ENCODE measurements at places on chromosomes 13 and 19.
A peak's percentile ranks its signal among the peaks of the same experiment; 100 is the strongest.

DNA sequence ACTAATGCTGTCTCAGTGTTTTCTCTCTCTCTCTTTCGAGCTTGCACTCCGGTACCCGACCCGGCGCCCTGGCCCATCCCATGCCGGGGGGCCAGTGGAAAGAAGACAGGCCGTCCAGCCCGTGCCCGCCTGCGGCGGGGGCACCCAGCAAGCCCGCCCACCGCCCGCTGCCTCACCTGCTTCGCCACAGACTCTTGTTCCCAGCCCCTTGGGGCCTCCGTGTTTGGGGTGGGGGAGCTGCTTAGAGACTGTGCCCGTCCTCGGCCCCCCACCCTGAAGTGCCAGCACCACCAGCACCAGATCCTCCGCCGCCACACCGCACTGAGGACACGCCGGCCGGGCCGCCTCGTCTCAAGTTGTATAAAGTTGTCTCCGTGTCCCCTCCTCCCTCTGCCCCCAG is 2.4 kb downstream of the LENG9 start:
- DNase-seq: no peak

DNA sequence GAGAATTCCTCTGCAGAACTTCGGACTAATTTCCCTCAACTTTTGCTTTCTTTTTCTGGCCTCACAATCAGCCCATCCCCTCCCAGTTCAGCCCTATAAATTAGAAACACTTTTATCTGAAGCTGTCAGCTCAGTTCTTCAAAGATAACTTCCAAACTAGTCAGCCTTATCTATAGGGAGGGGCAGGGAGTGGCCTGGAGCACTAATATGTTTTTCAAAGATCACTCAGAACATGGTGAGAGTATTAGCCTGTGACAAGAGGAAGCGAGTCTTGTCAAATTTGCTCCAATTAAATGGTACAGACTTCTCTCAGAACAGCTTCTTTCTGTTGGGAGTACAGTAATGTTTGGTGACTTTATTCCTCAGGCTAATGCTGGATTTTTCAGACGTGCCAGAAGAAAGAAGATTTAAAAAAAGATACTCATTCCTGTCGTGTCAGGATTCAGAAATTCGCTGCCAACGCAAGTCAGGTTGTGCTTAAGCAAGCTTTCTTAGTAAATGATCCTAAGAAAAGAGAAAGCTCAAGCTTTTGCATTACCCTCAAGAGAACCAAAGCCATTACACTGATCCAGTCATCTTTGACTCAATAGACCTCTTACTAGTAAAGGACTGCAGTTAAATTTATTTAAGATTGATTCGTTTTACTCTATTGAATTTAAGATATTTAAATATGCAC is 1033.6 kb downstream of the SLITRK5 start:
- DNase-seq: no peak

- no peak for DNase-seq
Observed at GRCh38 chr13:71524245-71524612, 342.8 kb downstream of the DACH1 start.

DNA sequence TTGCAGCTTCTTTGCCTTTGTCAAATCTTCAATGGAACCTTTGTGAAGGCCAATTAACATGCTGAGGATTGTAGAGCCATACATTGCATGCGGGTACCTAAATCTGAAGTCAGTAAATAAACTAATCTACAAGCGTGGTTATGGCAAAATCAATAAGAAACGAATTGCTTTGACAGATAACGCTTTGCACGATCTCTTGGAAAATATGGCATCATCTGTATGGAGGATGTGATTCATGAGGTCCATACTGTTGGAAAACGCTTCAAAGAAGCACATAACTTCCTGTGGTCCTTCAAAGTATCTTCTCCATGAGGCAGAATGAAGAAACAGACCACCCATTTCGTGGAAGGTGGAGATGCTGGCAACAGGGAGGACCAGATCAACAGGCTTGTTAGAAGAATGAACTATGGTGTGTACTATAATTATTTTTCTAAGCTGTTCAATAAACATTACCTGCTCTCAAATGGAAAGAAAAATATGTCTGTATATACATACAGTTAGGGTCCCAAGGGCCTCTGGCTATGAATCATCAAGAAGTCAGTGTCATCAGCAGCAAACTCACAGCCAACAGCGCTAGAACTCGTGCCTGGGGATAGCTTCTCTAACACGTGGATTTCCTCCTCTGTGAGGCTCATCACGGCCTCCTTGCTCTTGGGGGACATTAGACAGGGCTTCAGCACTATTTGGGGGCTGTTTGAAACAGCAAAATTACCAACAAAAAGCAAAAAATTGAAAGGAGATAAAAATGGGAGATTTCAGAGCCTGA is 2.9 kb upstream of the CD70 start:
- no peak for DNase-seq

DNA sequence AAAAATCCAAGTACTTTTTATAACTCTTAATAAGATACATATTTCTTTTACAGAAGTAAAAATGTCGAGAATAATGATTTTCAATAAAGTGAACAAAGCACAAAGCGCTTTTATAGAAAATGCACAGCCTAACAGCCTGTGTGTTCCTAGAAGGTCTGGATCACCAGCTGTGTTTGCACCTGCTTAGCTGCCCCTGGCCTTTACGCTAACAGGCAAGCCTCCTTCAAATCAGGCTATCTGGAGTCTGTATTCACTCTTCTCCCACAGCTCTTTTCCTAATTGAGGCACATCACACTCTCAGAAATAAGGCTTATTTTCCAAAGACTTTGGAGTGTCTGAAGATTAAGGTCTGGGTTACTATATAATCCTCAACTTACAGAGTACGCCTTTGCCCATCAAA is 183.1 kb downstream of the LHFPL6 start:
- no peak for DNase-seq

DNA sequence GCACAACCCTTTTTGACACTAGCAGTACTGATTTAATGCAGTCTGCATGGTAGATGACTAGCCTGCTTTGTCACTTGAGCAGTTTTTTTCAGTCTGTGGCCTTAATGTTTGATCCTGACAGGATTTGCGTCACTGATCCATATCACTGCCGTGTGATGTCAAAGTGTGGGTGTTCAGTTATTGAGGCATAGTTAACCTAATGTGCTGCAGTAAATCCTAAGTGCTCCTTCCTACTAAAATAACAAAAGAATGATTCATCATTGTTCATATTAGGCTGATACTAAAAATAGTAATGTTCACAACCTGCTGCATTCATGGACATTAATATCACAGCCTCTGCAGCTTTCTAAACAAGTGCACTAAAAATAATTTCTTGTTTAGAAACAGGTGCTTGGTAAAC is 121.9 kb upstream of the MLNR start:
- DNase-seq: no peak

DNA sequence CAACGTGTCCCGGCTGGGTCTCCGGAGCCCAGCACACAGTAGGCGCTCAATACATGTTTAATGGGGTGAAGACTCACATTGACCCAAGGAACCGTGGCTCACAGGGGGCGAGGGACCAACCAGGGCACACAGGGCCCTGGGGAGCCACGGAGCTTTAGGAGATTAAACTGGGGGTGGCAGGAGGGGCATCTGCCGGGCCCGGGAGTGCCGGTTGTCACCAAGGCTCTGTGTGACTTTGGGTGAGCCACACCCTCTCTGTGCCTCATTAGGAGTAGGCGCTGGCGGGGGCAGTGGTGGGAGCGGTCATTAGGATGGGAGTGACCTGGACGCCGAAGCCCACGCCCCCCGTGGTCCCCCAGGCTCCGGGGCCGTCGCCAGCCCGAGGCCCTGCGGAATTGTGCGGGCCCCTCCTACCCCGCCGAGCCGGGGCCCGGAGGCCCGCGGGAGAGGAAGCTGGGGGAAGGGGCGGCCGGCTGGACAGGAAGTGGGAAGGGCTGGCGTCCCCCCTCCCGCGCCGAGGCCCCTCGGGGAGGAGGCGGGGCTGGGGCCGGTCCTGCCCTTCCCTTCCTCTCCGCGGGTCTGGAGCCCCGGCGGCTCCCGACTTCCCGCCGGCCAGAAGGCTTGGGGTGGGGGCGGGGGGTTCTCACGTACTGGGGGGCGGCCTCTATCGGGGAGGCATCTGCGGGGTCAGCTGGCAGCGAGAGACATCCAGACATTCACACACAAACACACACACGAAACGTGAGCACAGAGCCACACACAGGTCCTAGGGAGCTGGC is 1.8 kb upstream of the SSBP4 start:
- peak; percentile 67 for DNase-seq

DNA sequence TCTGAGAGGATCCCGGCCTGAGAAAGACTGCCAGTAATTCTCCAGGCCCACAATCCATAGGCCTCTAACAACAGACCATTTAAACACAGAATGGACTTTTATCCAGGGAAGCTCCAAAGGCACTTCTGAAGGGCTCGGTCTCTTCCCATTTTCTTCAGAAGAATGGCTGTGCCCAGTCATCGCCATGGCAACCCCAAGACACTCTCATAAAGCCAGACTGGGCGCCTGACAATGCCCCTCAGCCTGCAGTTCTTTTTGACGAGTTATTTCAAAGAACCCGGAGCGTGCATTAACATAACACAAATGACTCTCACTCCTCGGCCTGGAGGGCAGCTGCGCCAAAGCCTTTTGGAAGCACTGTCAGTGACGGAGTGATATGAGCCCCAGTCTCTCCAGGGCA is 61.0 kb downstream of the RASA3 start:
- DNase-seq: peak; percentile 85

GRCh38 chr19:2446381-2446780 is 10.4 kb downstream of the LMNB2 start:
- no peak for DNase-seq

DNA sequence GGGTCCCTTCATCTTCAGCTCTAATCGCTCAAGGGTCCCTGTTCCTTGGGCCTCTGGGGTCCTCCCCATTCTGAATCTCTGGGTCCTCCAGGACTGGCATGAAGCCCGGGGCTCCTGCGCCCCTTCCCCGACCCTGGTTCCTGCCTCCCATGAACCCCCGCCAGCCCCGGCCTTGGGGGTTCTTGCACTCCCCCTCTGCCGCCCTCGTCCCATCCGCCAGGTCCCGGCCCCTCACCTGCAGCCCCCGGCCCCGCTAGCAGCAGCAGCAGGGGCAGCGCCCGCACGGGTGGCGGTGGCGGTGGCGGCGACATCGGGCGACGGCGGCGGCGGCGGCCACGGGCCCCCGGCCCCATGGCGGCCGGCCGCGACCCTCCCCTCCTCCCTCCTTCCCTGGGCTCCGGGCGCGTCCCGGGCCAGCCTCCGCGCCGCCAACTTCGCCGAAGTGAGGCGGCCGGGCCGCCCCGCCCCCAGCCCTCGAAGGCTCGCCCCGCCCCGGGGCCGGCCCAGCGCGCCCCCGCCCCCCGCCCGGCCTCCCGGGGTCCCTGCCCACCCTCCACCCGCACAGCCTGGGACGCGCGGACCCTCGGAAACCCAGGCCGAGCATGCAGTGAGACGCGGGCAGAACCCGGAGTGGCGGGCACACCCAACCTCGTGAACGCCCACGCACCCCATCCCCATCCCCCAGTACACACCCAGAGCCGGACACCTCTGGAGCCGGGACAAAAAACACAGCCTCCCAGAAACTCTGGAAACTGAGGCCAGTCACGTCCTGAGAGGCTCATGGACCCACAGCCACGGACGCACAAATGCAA is at the start of gene NOTCH3:
NOTCH3 (minus strand) TSS at position 443 of the 812 bp plus-strand sequence; CDS start at position 353, 90 bp downstream.
- peak; percentile 51 for DNase-seq

- DNase-seq: no peak
Observed at GRCh38 chr19:5703819-5704818, 14.0 kb downstream of the RPL36 start.

GRCh38 chr19:45499196-45500180 is 1.2 kb downstream of the PPM1N start:
- peak; percentile 59 for DNase-seq

GRCh38 chr19:10634963-10635362 is 9.6 kb downstream of the SLC44A2 start:
- DNase-seq: no peak

DNA sequence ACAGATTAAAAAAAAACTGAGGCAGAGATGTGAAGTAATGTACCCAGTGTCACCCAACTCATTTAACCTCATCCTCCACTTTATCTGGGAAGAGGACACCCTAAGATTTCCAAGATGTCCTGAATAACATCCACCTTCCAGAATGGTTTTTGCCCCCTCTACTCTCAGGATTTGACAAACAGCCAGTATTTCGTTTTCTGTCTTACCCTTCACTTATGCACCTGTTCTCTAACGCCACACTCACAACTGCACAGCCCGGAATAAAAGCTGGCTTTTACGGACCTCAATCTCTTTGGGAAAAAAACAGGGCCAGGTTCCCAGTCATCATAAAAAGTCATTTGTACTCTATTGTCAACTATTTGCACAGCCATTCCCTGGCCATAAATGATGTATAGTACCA is 21.2 kb upstream of the CEACAM6 start:
- DNase-seq: no peak

DNA sequence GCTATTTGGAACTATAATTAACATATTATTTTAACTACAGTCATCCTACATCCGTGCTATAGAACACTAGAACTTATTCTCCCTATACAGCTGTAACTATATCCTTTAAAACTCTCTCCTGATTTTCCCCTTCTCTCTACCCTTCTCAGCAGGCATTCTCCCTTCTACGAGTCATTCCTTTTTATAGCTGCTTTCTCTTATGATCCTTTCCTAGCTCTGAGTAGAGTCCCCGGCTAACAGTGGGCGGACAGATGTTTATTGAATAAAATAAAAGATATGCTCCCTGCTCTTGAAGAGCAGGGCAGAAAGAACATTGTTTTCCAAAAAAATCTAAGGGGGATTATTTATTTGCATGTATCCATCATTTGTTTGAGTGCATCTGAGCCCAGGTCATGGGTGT is 246.5 kb upstream of the TMTC4 start:
- DNase-seq: no peak

GRCh38 chr13:97116754-97117153 is 105.4 kb upstream of the MBNL2 start:
- DNase-seq: no peak

DNA sequence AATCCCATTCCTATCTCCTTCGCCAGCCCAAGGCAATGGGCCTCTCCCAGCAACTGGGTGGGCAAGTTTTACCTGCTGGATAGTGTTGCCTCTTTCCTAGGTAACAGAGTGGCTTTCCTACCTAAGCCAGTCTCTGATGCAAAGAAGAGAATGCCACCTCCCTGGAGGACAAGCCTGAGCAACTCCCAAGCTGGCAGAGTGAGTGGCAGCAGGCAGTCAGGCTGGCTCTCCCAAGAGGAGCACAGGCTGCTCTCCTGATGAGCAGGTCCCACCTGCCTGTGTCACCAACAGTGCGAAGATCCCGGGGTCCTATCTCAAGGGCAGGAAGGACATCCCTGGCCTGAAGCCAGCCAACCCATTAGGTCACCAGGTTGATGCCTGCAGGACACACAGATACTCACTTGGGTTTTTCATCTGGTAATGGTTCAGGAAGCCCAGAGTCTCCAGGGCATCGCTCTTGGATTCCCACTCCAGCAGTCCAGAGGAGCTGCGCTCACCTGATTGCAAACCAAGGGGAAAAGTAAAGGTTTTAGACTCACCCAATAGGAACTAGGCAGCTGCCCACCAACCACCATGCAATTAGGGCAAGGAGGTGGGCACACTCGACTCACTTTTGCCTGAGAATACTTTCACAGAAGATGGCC is 5.5 kb upstream of the ECH1 start:
- DNase-seq: no peak

GRCh38 chr19:54319049-54319448 is 6.1 kb upstream of the LILRA5 start:
- no peak for DNase-seq

DNA sequence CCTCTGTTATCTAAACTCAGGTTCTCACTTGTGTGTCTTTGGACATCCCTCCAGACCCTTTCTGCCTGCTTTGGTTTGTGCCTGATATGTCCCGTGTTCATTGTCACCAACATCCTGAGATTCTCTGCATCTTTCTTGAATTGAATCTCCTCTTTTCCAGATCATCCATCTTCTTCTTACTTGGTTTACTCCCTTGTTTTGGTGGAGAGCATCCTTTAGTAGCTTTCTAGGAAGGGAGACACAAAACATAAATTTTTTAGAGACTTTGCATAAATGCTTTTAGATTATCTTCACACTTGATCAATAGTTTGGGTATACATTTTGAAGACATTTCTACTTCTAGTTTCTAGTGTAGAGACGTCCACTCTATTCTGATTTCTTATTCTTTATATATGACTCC is 61.7 kb downstream of the TDRD12 start:
- DNase-seq: no peak
